ENCODE measurements at places on chromosomes 16 and 17.
A peak's percentile ranks its signal among the peaks of the same experiment; 100 is the strongest.

DNA sequence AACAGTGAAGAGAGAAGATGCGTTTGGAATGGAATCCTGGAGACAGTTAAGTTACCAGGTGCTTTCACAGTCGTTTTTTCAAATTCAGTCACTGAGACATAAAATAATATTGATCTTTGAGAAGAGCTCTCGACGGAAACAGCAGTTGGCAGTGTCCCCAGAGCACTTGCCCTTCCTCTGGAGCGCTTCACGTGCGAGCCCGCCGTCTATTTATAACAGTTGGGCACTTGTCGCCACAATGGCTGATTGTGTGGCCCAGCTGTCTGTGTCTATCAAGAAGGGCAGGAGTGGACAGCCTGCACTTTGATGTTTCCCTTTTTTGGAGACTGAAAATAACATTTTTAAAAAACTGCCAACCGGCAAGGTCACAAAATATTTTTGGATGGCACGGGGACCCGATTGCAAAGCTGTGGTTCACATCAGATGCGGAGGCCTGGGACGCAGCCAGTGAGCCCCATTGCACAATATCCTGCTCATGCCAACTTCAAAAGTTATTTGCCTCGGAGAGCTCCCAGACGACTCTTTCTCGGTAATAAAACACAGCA, 62.9 kb downstream of the ADCY9 start:
- DNase-seq = peak; percentile 85

GRCh38 chr17:15256689-15257088, 8.4 kb downstream of the PMP22 start:
- DNase-seq = peak; percentile 49

DNA sequence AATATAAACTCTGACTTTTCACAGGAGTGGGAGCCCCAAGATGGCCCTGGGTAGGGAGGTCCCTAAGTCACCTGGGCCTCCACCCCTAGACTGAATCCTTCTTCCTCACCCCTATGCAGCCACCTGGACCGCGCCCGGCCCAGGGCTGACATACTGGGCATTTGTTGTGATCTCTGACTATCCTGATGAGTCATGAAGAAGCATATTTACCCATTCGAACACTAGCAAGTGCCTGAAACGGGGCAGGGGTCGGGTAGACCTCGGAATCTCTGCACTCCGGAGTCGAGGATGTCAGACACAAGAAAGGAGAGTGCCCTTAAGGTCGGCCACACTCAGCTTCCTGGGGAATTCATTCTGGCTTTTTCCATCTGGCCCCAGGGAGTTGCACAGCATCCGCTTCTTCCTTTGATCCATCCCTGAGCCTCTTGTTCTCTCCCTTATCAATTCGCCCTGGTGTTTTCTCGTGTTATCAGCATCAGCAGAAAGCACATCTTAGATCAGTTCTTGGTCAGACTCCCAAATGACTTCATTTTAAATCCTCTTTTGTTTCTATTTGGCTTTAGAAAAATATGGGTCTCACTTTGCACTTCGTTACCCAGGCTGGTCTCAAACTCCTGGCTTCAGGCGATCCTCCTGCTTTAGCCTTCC, 10.4 kb downstream of the METTL22 start:
- no peak for DNase-seq

GRCh38 chr16:46731691-46732555, 16.2 kb downstream of the MYLK3 start:
- DNase-seq = no peak

- DNase-seq = no peak
These were observed 22.3 kb upstream of the MPO start for GRCh38 chr17:58302919-58303585.

All from KBM-7 (cell line).